SK-N-DZ (cell line): ENCODE measurements at places on chromosomes 3 and 15.

- no peak for DNase-seq
Observed at GRCh38 chr15:94263341-94264273, 32.2 kb downstream of the MCTP2 start.

DNA sequence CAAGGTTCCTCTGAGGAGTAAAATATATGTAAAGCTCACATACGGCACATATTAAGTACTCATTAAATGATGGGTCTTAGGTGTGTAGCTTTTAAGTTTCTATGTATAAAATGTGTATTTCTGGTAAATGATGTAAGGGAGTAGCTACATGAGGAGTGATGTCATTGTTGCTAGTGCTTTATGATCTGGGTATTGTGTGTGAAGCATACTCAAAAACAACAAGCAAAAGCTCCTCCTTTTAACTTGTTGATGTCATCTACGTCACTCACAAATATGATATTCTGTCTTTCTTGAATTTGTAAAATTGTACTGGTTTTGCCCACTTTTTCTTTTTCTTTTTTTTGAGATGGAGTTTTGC is 1.4 kb upstream of the HERC1 start:
- no peak for DNase-seq

GRCh38 chr3:148223266-148223665 is 474.4 kb upstream of the AGTR1 start:
- DNase-seq: no peak

- DNase-seq: no peak
Observed at GRCh38 chr3:190083635-190084034, 37.1 kb downstream of the P3H2 start.

- no peak for DNase-seq
Observed at GRCh38 chr3:36461597-36461996, 81.3 kb downstream of the STAC start.

GRCh38 chr3:71532639-71533395 is 50.7 kb downstream of the FOXP1 start:
- no peak for DNase-seq

- no peak for DNase-seq
Observed at GRCh38 chr15:63974021-63974420, 72.3 kb downstream of the DAPK2 start.

DNA sequence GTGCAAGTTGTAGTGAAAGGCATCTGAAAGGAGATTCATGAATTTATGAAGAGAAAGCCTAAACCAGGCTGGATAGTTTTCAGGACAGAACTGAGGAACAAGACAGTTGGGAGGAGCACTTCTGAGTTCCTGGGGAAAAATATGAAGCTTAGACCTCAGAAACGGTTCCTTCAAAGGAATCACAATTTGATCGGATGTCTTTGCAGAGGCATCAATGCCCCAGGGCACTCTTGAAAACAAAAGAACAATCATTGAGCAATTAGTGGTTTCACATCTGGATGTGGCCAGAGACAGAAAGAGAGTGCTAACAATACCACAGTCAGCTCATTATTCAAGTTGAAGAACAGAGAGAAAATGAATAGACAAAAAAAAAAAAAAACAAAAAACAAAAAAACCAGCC is 86.2 kb downstream of the KLF13 start:
- no peak for DNase-seq

DNA sequence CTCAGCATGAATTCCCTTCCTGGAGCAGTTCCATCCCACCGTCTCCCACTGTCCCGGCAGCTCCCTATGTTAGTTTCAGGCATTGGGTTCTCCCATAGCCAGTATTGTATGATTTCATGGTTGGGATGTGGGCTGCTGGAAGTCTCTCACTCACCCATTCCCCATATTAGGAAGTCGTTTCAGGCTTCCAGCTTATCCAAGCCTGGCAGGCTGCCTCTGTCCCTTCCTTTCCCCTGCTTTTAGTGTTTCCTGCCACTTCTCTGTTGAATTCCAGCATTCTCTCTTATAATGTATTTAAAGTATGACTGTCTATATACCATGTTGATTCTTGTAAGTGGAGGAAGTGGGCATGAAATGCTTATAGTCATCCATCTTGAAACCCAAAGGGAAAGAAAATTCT is 309.7 kb upstream of the RBMS3 start:
- DNase-seq: no peak

DNA sequence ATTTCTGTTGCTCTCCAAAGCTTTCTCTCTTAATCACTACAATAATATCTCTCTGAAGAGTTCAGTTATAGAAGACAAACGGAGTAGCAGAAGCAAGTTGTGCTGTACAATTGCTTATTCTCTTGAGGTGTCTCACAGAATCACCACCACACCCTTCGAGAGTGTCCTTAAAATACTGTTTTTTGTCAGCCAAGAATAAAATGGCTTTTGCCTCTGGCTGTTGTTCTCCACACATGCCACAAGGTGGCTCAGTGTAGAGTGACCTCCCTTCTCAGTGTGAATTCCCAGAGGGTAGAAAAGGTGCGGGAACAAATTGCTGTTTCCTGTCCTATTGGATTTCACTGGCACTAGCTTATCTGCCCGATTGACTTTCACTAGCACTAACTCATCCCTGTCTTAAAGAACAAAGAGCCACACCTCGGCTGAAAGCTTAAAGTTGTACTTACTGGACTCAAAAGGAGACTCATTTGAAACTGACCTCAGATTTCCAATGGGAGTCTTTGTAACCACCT is 134.2 kb upstream of the SATB1 start:
- peak; percentile 65 for DNase-seq

DNA sequence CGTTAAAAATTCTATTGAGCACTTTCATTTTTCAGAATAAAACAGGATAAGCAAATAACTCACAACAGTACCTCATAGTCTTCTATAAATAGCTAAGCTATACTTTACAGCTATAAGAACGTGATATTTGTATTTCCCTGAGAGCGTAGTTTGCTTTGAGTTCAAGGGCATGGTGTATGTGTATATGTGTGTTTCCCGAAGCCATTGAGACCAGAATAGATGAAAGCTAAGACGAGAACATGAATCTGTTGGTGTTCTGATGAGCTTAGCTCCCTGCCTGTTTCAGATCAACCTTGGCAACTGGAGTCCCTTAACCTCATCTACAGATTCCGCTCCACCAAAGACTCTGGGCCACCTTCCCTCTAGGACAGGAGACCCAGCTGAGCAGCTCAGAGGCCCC is 59.5 kb upstream of the MCF2L2 start:
- DNase-seq: no peak

DNA sequence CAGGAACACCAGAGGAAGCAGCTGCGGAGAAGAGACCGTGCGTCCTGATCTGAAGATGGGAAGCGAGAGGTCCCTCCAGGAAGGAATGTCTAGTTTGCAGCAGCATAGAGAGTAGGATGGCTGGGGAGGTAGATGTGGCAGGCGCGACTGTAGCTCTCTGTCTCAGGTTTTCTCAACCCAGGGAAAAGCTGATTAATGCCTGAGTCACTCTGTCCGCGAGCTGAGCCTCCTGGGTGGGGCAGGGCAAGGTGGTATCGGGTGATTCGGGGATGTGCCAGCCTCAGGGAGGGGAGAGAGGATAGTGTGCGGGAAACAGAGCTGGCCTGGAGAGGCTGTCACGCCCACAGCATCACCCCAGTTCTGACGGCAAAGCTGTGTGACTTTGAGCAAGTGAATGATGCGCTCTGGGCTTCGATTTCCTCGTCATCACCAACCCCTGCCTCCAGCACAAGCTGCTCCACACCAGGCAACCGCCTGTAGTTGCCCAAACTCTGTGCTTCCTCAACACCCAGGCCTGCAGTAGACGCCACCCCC is 28.4 kb downstream of the CPN2 start:
- no peak for DNase-seq

- no peak for DNase-seq
Observed at GRCh38 chr3:112654979-112655378, 14.0 kb upstream of the CCDC80 start.

GRCh38 chr3:113678773-113679172 is 17.7 kb downstream of the USF3 start:
- DNase-seq: no peak

DNA sequence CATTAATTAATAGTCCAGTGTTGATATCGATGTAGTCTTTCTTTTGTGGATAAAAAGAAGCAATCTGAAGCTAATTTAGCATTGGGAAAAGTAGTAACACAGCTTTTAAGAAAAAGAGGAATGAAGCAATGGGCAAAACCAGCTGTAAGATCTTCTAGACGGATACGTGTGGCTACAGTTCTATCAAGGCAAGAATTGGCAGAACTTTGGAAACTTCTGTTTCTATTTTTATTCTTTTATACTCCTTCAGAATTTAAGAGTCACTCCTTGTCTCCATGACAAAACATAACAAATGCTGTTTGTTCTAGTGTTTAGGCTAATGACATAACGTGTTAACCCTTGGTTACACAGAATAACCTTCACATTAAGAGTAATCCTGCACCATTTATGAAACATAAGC is 289.2 kb downstream of the ROBO2 start:
- no peak for DNase-seq

- no peak for DNase-seq
Observed at GRCh38 chr15:76391309-76391708, 54.7 kb downstream of the ISL2 start.

DNA sequence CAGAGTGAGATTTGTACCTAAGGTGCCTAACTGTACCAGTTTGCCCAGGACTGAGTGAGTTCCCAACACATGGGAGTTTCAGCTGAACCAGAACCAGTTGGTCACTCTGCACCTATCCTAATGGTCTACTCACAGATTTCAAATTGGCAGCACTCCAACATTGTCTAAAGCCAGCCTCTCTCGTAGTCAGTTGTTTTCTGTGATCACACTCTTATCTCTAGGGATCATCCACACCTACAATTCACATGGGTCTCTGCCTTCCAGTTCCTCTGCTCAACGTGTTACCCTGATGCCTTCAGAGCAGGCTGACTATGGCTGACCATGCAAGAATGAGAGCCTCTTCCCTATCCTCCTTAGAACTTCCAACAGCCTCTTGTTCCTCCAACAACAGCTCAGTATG is 624.8 kb downstream of the NTRK3 start:
- DNase-seq: no peak

- no peak for DNase-seq
Observed at GRCh38 chr15:77857419-77857818, 220.1 kb downstream of the TBC1D2B start.

GRCh38 chr3:48232232-48232631 is 8.7 kb upstream of the ZNF589 start:
- no peak for DNase-seq

DNA sequence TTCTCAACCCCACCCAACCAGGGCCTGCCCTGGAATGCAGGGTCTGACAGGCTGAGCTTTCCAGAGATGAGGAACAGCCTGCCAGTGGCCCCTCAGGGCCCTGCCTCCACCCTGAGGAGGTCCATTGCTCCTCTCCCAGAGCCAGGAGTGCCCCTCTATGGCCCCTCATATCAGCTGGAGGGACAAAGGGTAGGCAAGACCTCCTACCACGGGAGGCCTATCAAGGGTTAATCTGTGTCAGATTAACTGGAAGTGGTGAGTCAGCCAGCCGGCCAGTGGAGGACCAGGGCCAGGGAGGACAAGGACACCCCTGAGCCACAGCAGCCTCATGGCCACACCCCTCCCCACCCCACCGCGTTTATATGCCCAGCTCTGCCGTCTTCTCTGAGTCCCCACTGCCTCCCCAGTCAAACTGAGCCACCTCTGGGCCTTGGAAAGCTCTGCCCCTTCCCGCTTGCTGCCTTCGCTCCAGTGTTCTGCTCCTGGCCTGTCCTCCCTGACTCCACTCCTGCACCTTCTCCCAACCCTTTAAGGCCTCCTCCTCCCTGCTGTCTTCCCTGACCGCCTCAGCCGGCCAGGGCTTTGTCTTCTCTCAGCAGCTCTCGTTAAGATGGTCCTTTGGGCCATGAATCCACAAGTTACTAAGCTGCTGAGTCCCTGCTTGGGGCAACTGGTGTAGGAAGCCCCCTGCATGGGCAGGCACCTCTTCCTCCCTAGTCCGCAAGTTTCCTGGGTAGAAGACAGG is 6.5 kb downstream of the CCDC33 start:
- no peak for DNase-seq

GRCh38 chr3:81307221-81307620 is 454.2 kb downstream of the GBE1 start:
- DNase-seq: no peak

DNA sequence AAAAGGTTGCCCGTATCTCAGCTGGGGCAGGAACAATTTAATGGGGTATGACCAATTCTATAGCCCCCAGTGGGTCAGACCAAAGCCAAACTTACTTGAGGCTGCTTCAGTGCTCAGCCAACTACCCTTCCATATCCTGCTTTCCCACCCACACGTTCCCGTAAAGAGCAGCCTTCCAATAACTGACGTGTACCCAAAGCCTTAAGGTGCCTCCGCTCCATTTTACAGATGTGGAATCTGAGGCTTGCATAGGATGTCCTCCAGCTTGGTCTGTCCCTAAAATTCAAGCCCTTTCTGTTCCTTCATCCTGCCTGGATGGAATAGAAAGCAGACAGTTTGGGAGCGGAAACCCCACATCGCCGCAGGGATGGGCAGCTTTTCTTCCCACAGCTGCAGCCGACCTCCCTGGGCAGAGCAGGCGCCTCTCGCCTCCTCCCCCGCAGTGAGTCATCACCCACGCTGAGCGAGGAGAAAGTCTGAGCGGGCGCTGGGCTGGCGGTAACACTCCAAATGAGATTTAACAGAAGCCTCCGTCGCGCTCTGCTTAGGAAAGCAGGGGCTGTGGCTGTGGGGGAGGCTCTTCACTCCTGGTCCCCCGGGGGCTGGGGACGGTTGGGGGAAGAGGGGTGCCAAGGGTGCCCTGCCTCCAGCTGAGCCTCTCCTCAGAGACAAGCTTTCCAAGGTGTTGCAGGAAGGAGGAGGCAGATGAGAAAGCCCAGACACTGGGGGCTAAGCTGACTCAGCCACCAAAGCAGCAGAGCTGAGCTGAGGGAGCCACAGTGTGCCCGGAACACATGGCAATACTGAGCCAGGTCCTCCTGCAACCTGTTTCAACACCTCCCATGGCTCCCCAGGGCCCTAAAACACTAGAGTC is 57.8 kb upstream of the HRH1 start:
- peak; percentile 27 for DNase-seq

DNA sequence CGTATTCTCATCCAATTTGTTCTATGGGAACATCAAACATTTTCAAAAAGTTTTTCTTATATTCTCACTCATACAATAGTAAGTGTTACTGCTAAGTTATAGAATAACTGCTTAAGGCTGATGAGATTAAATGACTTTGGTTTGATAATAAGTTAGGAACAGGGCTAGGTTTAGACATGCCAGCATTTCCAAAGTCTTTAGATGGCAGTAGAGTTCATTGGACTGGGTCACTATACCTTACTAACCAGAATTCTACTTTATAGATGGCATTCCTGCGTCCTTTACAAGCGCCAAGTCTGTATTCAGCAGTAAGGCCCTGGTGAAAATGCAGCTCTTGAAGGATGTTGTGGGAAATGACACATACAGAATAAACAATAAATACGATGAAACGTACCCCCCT is 21.7 kb downstream of the PLAAT1 start:
- no peak for DNase-seq

- no peak for DNase-seq
Observed at GRCh38 chr3:59688636-59689035, 638.8 kb upstream of the CFAP20DC start.

GRCh38 chr3:172673210-172673679 is 37.6 kb downstream of the NCEH1 start:
- peak; percentile 63 for DNase-seq

GRCh38 chr15:58038426-58039078 is 27.0 kb downstream of the ALDH1A2 start:
- DNase-seq: no peak
